ENCODE measurements at places on chromosomes 2 and 18. TPM values are rescaled to one million over a fixed set of nuclear protein-coding genes. Genes with fewer than 3 reads are reported as not detected.

Gene CCDC85A
- total RNA-seq: 0.11 TPM

Gene LRATD1
- 3.2 TPM for total RNA-seq

Gene ITPRIPL1
- 0.19 TPM for total RNA-seq

Gene ARMC9
- 2.7 TPM for total RNA-seq

Gene FAM161A
- 2.2 TPM for total RNA-seq

Gene SLC38A11
- total RNA-seq: 1.8 TPM

Gene MAB21L4
- total RNA-seq: 17.0 TPM

Gene AQP12A
- total RNA-seq: not detected

Gene MAL
- not detected for total RNA-seq

Gene DTYMK
- 9.9 TPM for total RNA-seq

Gene SERPINB2
- total RNA-seq: not detected

Gene MARCO
- total RNA-seq: 94.0 TPM

Gene KIAA2012
- total RNA-seq: 0.11 TPM

Data from right lobe of liver (tissue), 6 donors.